ENCODE measurements at places on chromosomes 13 and 19. TPM values are rescaled to one million over a fixed set of nuclear protein-coding genes. Genes with fewer than 3 reads are reported as not detected.

DNA sequence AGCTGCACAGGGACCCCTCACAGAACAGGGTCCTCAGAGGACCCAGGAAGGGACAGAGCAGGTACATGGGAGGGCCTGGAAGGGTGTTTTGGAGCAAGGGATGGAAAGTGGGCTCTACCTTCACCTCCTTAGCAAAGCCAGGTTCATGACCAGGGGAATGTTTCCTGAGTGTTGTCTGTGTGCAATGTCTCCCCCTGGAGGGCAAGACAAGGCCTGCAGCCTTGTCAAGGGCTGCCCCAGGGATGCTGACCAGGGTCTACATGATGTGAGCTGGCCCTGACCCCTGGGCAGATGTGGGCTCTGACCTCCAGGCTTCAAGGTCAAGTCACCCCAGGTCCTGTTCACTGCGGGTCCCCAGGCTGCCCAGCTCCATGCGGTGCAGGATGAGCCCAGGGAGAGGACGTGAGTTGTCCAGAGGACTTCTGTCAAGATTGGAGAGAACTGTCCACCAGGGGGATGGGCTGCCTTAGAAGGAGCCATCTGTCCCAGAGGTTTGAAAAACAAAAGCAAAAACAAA is 1.0 kb upstream of the CEACAM1 start:
- no peak for DNase-seq

DNA sequence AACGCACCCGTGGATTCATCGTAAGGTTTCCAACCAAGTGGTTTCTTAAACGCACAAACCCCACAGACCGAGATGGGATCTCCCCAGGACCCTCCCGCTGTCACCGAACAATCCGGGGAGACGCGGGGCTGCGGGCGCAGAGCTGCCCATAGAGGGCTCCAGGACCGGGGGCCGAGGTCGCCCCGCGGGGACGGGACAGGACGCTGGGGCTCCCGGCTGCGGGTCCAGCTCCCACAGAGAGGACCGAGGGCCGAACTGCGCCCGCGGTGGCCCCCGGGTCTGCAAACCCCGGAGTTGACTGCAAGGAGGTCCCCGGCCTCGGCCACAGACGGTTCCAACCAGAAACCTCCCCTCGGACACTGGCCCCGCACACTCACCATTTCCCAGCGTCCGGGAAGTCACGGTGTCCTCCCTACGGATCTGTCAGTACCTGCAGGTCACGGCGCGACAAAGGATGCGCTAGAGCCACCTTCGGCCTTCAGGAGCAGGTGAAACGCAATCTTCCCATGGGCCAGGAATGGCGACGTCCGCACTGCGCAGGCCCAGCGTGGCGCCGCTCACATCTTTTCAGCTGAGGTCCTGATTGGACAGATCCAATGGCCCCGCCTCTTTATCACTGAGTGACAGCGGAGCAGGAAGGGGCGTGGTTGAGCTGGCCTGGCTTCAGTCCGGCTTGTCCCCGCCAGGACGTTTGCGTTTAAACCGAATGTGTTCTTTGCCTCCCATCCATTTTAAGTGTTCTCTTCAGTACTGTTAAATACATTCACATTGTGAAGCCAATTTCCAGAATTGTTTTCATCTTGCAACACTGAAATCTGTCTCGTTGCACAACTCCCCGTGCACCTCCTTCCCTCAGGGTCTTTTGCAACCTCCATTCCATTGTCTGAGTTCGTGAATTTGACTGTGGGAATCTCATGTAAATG is at the start of gene ZNF14:
Gene ZNF14 (minus strand): TSS at position 534 of the 923 bp plus-strand sequence. CDS start 154 bp downstream, at position 380.
- DNase-seq = peak; percentile 85

DNA sequence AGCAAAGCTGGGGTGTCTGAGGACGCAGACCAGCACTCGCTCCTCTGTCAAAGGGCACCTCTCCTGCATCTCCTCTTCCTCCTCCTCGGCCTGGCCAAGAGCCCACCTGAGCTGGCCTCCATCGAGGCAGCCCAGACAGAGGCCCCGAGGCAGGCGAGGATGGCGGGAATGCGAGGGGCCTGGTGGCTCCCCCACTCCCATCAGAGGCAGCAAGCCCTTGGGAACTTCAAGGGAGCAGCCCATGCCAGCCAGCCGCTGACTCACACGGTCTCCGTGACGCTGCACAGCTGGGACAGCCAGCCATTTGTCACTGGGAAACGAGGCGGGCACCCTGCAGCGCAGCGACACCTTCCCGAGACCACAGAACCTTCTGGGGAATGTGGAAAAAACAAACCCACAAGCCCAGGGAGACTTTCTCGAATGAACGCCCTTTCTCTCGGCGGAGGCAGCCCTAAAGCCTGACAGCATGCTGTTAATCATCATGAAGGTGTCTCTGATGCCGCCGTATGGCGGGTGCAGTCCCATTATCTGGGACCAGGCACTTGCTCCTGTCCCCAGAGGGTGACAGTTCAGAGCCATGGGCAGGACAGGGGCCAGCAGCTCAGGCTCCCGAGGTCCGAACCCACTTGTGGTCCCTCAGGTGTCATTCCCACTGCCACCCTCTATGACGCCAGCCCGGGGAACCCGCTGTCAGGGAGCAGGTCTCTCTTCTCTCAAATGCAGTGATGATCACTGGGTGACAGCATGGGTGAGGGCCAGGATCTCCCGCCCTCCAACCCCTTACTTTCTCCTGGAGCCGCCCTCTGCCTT is 53.0 kb downstream of the PEPD start:
- DNase-seq = no peak

- no peak for DNase-seq
Measured at GRCh38 chr19:23554548-23554947, 132.5 kb downstream of the ZNF675 start.

DNA sequence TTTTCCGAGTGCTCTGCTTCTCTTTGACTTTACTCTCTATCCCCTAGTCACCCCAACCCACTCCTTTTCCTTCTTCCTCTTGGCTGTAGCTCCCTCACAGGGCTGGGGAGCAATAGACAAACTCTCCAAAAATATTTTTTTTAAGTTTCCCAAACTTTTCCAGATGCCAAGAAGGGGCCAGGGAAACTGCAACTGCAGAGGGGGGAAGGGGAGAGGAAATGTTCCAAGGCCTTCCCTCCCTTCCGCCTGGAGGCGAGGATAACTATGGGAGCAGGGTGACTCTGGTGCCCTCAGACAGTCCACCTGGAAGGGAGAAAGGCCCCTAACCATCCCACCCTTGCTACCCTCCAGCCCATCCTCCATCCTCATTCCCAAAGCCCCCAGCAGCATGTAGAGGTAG is 49.4 kb downstream of the LYL1 start:
- DNase-seq = no peak

DNA sequence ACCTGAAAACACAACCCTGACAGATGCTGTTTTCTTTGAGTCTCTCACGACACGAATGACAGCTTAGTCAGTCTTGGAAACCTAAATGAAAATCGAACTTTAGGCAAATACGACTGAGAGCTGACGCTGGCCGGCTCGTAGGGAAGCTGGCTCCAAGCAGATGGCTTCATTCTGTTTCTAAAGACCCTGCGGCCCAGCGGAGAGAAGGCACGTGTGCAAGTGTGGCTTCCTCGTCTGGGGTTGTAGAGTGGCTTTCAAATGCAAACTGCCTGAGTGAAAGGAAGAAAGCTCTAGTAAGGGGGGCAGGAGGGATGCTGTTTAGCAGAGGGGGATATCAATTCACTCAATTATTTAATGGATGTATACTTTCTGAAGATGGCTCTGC is 26.1 kb upstream of the TIMM44 start:
- no peak for DNase-seq

- DNase-seq = no peak
Measured at GRCh38 chr13:76035711-76036110, 399.6 kb downstream of the LMO7 start.

DNA sequence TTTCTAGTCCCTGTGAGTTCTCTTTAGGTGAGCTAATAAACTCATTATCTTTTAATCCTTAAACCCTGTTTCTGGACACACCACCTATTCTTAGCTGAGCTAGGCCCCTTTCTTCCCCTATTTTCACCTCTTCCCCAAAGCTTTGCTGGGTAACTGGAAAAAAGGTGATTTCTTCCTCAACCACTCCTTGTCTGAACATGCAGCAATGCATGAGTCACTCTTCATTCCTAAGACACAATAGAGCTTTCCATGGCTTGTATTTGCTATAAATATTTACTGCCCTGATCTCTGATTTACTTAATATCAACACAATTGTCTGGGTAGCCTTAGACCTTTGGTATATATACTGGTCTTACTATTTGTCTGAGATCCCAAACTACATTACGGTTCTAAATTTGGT is 370.9 kb downstream of the KLF5 start:
- no peak for DNase-seq

DNA sequence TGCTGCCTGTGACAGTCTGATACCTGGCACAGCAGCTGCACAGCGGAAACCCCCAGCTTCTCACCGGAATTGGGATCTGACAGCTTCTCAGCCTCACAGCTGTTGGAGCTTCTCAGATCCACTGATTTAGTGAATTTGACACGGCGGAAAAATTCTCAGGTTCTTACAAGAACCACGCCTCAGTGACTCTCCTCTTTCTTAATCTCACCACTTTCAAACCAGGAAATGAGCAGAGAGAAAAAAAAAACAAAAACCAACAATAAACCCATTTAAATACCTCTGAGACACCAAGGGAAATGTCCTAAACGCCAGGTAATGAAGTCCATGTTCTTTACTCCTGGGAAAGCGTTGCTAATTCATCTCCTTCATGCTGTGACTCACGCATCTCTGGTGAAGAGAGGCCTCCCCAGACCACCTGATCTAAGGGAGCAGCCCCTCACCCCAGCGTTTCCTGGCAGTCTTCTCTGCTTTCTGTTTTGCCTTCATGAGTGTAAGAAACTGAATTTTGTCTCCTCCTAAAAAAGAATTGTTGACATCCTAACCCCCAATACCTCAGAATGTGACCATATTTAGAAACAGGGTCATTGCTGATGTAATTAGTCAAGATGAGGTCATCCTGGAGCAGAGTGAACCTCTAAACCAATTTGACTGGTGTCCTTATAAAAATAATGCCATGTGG is 15.9 kb upstream of the IZUMO2 start:
- DNase-seq = no peak

GRCh38 chr13:77306458-77306857 is 20.4 kb downstream of the MYCBP2 start:
- DNase-seq = no peak

TLE2 gene
- 29.3 TPM for polyA plus RNA-seq

FUT3 gene
- polyA plus RNA-seq = 0.25 TPM

RAVER1 gene
- polyA plus RNA-seq = 10.9 TPM

MYO16 gene
- polyA plus RNA-seq = 14.5 TPM

ZNF136 gene
- 6.1 TPM for polyA plus RNA-seq

TMEM255B gene
- polyA plus RNA-seq = 7.2 TPM

MYH14 gene
- 53.2 TPM for polyA plus RNA-seq

HNRNPA1L2 gene
- 10.1 TPM for polyA plus RNA-seq

MYPOP gene
- polyA plus RNA-seq = 4.9 TPM

Data from forelimb muscle (tissue), 1 donor.